Cortex of kidney (tissue), 1 donor: ENCODE measurements at places on chromosomes 2 and 18.

DNA sequence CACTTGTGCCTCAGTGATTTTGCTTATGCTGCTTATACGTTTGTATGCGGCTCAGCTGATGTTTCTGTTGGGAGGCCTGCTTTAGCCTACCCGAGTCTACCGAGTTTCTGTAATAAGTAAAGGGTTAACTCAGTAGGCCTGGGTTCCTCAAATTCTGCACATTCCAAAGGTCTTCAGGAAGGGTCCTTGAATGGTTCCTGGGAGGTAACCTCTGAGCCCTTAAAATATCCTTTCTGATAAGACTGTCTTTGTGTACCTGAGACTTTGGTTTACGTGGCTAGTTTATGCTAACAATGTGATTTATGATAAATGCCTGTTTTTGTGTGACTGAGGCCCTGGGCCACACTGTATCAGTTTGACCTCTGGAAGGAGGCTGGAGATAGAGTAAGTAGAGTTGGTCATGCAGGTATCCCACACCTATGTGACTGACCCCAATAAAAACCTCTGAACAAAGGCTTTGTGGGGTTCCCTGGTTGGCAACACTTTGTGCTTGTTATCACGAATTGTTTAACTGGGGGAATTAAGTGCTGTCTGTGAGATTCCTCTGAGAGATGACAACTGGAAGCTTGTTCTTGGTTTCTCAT lies 18.9 kb upstream of the PNPT1 start:
- DNase-seq, result no peak

GRCh38 chr2:28390241-28390745 lies 2.4 kb upstream of the FOSL2 start:
- DNase-seq, result no peak

DNA sequence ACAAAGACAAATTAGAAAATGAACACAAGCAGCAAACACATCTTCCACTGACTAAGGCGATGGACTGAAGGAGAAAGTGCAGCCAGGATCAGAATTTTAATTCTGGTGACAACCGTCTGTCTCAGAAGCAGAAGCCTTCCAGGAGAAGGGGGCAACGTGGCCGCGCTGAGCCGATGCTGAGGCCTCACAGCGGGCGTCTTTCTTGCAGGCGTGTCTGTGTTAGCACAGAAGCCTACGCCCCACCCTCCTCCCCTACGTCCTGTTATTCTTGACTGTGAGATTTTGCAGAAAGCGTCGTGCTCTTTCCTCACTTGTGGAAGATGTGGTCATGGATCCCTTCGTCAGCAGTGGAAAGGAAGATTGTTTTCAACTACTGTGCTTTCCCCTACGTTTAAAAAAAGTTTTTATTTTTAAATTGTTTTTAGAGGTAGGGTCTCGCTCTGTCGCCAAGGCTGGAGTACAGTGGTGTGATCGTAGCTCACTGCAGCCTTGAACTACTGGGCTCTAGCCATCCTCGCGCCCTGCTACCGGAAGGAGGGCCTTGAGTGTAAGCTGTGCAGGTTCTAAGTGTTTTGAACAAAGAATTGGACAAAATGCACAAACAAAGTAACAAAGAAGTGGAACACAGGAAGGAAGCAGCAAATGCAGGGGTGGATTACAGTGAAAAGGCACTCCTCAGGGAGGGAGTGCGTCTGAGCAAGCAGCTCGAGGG lies 422.0 kb downstream of the GALR1 start:
- no peak for DNase-seq

DNA sequence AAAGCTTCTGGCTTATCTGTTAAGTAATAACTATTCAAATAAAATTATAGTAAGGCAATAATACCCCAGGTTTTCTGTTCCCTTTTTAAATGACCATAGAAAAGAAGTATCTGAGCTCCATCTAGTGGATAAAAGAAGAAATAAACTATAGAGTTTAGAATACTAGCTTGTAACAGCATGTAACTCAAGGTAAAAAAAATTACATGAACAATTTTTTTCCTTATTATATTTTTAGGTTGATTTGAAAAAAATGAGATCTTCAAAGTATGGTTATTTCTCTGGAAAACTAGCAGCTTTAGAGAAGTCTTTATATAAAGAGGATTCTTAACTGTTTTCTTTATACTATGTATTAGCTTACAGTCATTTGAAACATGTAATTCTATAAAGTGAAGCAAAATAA lies 58.1 kb downstream of the NCKAP1 start:
- DNase-seq, result no peak

- DNase-seq, result no peak
These were observed 339.7 kb downstream of the RPRM start for GRCh38 chr2:153138651-153139375.

DNA sequence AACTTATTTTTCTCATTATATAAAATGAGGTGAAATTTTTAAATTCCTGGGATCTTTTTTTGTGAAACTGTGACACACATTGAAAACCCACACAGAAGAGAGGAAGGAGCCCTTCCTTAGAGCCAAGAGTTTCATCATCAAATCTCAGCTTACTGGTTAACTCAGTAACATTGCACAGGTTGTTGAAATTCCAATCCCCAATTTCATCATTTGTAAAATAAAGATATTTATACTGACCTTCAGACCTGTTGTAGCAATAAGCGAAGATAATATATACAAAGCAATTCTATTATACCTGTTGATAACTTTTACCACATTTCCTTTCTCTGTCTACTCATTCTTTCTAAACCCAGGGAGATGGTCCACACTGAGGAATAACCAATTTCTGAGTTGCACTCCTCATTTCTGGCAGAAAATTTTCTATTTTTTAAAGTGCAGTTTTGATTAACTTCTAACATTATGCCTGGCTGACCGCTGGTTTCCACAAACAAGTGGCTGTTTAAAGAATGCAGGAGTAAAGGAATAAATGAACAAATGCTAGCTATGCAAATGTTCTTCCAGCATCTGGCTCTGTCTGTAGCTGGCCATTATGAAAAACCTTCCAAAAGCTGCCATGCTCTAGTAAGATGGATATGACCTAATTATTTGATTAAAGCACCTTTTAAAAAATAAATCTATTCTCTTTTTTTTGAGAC lies 105.7 kb upstream of the LINC00305 start:
- DNase-seq, result no peak

DNA sequence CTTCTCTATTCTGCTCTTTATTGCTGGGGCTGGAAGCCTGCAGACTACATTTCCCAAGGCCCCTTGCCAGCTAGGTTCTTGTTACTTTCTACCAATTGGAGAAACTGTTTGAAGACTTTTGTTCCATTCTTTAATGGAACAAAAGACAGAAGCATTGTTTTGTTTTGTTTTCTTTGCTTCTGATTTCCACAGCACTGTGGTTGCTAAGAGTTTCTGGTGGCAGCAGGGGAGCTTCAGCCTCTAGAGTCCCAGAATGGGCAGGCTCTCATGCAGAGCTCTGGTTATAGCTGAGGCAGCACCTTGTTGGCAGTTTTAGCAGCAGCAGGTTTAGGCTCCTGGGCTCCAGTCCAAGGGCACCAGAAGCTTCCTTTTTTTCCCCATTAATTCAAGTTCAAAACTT lies 234.3 kb downstream of the ETAA1 start:
- DNase-seq, result no peak

DNA sequence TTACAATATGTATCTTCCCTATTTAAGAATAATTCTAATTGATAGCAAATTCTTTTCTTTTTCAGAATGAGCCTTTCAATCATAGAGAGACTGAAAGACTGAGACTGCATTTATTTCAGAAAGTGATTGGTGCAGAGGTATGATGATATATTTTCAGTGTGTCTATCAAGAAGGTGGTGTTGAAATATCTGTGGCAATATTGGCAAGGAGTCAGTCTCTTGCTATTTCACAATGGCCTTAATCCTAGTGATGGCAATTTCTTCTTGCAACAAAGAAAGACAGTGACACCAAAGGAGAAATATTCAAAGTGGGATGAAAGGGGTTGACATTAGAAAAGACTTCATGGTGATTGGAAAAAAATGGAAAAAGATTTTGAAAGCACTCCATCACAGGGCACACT lies 21.7 kb upstream of the ZBTB14 start:
- no peak for DNase-seq

- no peak for DNase-seq
These were observed 83.8 kb upstream of the SPTBN1 start for GRCh38 chr2:54372361-54372760.

GRCh38 chr2:85713836-85714235 lies 19.7 kb downstream of the GNLY start:
- DNase-seq, result no peak

GRCh38 chr2:10417551-10418335 lies 30.4 kb downstream of the ODC1 start:
- DNase-seq, result no peak

GRCh38 chr2:226088366-226088674 lies 688.8 kb downstream of the NYAP2 start:
- no peak for DNase-seq

- no peak for DNase-seq
These were observed 142.1 kb downstream of the ARHGAP28 start for GRCh38 chr18:6871566-6871965.

DNA sequence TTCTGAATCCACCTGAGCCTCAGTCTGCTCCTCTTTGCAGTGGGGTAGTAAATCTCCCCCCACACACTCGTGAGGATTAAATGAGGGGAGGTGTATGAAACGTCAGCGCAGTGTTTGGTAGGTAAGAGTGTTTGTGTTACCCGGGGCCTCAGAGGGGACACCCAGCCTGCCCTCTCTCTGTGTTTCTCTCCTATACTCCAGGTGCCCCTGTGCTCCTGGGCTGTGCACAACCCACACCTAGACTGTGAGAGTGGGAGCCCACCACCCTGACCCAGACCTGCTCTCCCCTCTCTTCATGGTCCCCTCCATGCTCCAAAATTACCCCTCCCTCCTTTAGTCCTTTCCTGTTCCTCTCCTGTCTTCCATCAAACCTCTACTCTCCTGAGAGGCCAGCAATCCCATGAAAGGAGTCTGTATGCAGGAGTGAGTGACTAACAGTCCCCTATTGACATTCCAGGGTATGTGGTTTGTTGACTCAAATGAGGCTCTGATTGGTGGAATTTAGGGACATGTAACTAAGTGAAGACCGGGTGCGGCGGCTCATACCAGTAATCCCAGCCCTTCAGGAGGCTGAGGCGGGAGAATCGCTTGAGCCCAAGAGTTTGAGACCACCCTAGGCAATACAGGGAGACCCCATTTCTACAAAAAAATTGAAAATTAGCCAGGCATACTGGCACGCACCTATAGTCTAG lies 10.4 kb downstream of the CIB4 start:
- DNase-seq, result no peak

DNA sequence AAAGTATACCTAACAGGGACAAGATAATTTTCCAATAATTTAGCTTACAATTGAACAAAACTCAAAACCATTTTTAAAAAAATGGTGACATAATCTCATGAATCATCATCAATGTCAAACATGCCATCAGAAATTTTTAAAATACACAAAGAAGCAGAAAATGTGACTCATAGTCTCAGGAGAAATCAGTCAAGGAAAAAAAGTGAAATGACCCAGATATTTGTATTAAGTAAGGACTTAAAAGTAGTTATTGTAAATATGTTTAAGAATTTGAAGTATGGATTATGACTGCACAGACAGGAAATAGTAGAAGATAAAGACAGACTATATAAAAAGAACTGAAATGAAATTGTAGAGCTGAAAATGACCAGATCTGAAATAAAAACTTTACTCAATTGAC lies 473.9 kb upstream of the SYT4 start:
- DNase-seq, result no peak

- DNase-seq, result no peak
These were observed 13.0 kb downstream of the DTNA start for GRCh38 chr18:34723143-34723542.

GRCh38 chr18:79191418-79191817 lies 122.2 kb downstream of the ATP9B start:
- no peak for DNase-seq

DNA sequence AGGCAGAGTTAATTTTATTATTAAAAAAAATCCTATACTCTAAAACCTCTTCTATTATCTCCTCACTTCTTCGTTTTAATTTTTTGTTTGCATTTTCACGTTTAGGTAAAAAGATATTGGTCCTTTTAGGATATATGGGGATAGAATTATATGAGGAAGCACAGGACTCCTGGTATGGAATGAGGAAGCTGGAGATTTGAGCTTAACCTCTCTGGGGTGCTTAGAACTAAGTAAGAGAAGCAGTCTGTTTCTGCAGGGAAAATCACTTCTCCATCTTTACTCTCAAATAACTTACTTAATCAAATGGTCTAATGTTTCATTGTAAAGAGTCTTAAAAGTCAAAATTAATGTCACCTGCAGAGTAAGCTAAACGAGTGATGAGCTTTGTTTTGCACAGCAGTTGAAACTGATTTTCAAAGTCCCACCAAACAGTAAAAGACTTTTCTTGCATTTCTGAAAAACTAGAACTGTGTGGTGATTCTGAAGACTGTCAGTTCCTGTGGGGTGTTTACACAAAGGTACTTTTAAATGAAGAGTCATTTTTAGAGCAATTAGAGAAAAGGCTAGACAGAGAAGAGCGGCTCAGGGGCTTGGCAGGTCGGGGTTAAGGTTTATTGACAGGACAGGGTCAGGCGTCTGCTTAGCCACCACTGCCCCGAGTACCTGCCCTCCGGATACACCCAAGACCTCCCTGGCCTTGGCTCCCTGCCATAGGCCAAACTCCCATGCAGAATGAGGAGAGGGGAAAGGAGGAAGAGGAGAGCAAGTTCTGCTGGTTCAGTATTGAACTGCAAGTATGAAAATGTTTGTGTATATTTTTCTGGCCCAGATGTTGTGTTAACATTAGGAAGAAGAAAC lies 21.6 kb downstream of the METAP1D start:
- no peak for DNase-seq

GRCh38 chr18:73151086-73151485 lies 283.3 kb upstream of the NETO1 start:
- DNase-seq, result no peak

- no peak for DNase-seq
These were observed 50.8 kb upstream of the ITGA6 start for GRCh38 chr2:172376505-172377125.

DNA sequence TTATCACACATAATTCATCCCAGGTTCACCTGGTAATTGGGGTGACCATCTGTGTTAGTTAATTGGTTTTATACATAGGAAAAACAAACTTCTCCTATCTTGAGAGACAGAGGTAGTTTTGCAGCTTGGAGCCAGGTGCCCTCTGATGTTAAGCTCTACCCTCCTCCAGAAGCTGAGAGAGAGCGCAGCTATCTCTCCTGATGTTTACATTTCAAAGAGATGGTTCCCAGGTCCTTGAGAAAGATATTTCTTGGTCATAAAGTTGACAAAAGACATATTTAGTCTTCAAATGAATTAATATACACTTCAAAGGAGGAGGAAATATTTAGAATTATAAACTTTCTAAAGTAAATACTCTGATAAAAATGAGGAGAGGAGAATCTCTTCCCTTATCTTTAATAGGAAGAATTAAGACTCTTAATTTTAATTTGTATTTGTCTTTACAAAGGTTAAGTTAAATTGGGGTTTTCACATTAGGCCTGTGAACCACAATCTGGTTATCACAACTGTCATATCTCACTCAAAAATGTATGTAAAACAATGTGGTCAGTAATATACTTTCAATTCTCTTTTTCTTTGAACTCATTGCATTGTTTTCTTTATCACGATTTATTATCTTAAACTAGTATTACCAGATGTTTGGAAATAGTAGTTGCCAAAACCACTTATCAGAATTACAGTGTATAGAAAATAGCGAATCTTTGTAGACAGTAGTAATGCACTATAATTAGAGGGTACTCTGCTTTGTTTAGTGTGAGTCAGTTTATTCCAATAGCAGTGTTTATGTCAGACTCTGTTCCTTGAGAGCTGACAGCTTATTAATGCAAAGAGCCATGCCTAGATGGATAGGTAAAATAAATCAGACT lies 26.8 kb downstream of the SERPINB4 start:
- no peak for DNase-seq

GRCh38 chr2:100800915-100801314 lies 19.0 kb upstream of the NPAS2 start:
- no peak for DNase-seq

GRCh38 chr2:142037066-142037465 lies 93.8 kb downstream of the LRP1B start:
- no peak for DNase-seq
